ENCODE measurements at places on chromosomes 2 and 18.

DNA sequence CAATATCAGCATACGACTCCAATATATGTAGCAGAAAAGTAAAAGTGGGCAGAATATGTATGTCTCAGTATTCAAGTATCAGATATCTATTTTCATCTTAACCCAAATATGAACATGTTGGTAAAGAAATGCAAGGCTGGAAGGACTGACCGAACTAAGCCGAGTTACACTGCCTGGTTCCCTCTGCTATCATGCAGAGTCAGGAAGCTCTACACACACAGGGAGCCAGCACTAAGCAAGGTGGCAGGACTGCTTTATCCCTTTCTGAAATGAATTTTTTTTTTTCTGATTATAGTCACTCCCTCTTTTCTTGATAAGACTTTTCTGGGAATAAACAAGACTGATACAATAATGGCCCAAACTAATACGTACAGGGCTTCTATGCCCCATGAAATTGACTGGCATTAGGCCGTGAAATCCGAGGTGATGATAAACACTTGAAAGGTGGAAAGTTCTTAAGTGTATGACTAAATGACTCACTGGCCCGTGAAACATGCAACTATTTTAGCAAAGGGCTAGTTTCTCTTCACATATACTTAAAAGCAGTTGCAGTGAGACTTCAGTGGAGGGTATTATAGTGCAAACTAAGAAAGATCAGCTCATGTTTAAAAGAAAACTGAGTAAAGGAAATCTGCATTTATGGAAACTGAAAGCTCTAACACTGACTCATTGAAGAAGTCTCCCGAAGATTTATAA, 14.9 kb downstream of the DPP4 start:
- no peak for DNase-seq

GRCh38 chr2:101985101-101985792, 6.5 kb upstream of the IL1R2 start:
- no peak for DNase-seq

- DNase-seq, result no peak
Measured at GRCh38 chr2:68739595-68740399, 5.2 kb downstream of the ARHGAP25 start.

GRCh38 chr2:14231391-14231898, 401.1 kb upstream of the LRATD1 start:
- DNase-seq, result no peak

GRCh38 chr2:202778217-202778616, 93.3 kb downstream of the ICA1L start:
- no peak for DNase-seq

- no peak for DNase-seq
Measured at GRCh38 chr18:9066358-9066757, 36.1 kb upstream of the NDUFV2 start.

GRCh38 chr18:34870555-34871310, 160.6 kb downstream of the DTNA start:
- DNase-seq, result no peak

- DNase-seq, result no peak
Measured at GRCh38 chr2:200795028-200795440, 16.7 kb upstream of the BZW1 start.

GRCh38 chr2:152782171-152782570, 63.8 kb downstream of the ARL6IP6 start:
- no peak for DNase-seq

DNA sequence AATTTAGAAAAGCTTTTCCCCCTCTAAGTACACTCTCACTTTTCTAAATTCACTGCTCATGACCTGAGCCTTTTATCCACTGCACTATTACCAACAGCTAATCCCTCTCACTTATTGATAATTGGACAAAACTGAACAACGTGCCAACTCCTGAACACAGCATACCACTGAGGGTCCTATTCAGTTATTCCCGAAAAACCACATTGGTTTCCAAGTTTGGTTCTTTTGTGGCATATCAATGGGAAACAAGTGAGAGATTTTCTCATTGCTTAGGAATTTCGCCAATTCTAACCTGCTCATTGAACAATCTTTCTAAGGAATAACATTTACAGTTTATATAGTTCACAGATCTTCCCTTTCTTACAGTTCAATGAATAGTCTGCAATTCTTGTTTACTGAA, 977.4 kb downstream of the TMEM182 start:
- no peak for DNase-seq

- DNase-seq, result no peak
Measured at GRCh38 chr2:17517481-17518211, 594 bp downstream of the RAD51AP2 start.

GRCh38 chr18:44986933-44987332, 306.2 kb downstream of the SETBP1 start:
- no peak for DNase-seq

GRCh38 chr2:214019229-214019972, 391.5 kb upstream of the VWC2L start:
- no peak for DNase-seq

GRCh38 chr2:8729939-8730338, 48.1 kb downstream of the ID2 start:
- DNase-seq, result no peak

DNA sequence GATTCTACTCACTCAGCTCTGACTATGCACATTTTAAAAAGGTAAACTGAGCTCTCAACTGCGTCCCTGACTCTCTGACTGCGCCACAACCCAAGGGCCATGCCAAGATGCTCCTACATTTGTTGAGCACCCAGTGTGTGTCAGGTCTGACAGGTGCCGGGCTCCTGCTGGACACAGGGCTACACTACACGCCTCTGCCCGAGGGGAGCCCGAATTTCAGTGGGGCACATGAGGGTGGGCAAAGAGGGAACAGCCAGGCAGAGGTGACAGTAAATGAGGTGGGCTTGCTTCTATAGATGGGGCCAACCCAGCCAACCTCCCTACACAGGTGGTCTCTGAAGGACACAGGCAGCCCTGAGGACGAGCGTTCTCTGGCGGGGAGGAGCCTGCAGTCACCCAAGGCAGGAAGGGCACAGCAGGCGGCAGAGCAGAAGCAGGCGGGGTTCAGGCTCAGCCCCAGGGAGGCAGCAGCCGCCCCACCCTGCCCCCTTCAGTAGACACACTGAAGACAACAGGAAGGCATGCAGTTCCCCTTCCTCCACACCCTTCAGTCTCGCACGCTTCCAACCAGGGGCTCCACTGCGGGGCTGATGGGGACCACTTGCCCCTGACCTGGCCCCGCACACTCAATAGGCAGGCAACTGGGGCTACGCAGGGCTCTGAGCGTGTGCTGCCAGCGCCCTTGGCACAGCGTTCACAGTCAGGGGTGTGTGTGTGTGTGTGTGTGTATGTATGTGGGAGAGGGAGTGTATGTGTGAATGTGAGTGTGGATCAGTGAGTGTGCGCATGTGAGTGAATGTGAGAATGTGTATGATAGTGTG, 98.4 kb downstream of the UXS1 start:
- DNase-seq, result peak; percentile 88

- DNase-seq, result no peak
Measured at GRCh38 chr2:190786404-190787166, 94.0 kb upstream of the GLS start.

DNA sequence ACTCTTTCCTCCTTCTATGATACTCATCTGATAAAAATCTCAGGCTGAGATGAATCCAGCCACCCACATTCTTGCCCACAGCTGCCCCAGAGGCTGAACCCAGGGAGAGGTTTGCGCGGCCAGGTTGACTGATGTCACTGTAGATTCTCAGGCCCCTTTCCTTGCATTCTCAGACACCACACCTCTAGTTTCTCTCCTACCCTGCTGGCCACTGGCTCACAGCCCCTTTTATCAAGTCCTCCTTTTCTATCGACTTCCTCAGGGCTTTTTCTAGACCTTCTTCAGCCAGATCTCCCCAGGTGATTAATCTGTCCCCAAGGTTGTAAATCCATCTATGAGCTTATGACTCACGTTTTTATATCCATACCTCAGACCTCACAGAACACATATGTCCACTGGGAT, 99.8 kb downstream of the TACR1 start:
- no peak for DNase-seq

DNA sequence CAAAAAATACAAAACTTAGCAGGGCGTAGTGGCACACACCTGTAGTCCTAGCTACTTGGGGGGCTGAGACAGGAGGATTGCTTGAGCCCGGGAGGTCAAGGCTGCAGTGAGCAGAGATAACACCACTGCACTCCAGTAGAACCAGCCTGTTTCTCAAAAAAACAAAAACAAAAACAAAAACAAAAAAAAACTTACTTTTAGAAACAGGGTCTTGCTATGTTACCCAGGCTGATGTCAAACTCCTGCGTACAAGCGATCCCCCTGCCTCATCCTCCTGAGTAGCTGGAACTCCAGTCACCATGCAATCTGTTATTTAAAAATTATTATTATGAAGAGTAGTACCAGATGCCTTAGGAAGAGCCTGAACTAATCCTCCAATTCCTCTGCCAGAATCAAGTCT, 35.0 kb upstream of the GLI2 start:
- DNase-seq, result no peak

DNA sequence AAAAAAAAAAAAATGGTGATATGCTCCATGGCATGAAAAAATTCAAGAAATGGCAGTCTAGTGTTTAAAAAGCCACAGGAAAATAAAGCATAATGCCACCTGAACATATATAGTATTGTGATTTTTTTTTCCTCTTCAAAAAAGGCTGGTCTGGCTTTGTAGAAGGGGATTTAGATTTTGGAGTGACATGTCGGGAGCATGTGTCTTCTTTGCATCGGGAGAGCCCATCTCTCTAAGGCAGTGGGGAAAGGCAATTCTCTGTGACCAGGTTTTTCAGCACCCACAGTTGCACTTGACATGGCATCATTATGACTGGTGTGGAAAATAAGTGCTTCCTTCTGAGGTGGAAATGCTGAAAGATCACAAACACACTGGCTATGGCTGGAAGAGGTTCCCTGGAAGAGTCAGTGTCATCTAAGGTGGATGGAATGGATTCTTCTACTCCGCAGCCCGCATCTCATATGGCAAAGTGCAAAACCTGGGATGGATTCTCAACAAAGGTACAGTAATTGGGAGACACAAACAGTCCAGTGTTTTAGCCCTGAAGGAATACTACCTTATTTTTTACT, 172.5 kb downstream of the AGAP1 start:
- no peak for DNase-seq

GRCh38 chr18:12520442-12520992, 112.8 kb downstream of the PRELID3A start:
- DNase-seq, result no peak

GRCh38 chr18:58527952-58528287, 101.0 kb downstream of the ALPK2 start:
- no peak for DNase-seq

- DNase-seq, result no peak
Measured at GRCh38 chr2:3650140-3650920, 7.7 kb upstream of the ALLC start.

DNA sequence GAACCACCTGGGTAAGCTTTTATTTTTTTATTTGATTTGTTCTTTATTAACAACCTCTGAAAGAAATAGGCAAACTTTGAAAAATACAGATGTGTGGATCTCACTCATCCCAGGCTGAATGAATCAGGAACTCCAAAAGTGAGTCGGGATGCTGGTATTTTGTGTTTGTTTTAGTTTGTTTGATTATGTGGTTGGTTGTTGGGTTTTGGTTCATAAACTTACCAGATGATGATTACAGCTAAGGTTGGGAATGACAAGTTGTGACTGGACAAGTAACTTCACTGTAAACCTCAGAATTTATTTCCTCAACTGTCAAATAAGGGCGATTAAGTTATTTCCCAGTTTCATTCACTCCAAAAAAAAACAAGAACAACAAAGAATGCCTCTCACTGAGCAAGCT, 80.5 kb upstream of the KIF5C start:
- DNase-seq, result no peak

- DNase-seq, result no peak
Measured at GRCh38 chr2:124566518-124566970, 541.5 kb downstream of the CNTNAP5 start.

DNA sequence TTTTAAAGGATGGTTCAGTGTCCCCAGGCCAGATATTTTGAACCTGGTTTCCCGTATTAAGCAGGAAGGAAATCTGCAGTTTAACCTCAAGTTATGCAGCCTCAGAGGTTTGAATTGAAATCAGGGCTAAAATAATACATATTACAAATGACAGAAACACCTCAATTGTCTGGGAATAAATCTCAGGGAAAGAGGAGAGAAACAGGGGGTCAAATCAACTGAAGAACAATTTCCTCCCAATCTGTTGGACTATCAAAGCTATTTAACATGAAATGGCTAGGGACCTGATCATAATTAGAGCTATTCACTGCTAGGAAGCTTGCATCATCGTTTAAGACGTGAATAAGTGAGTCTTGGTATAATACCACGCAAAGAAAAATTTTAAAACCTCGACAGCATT, 150.0 kb upstream of the ARHGAP28 start:
- no peak for DNase-seq

GRCh38 chr2:100140582-100140981, 1.8 kb downstream of the AFF3 start:
- peak; percentile 10 for DNase-seq

DNA sequence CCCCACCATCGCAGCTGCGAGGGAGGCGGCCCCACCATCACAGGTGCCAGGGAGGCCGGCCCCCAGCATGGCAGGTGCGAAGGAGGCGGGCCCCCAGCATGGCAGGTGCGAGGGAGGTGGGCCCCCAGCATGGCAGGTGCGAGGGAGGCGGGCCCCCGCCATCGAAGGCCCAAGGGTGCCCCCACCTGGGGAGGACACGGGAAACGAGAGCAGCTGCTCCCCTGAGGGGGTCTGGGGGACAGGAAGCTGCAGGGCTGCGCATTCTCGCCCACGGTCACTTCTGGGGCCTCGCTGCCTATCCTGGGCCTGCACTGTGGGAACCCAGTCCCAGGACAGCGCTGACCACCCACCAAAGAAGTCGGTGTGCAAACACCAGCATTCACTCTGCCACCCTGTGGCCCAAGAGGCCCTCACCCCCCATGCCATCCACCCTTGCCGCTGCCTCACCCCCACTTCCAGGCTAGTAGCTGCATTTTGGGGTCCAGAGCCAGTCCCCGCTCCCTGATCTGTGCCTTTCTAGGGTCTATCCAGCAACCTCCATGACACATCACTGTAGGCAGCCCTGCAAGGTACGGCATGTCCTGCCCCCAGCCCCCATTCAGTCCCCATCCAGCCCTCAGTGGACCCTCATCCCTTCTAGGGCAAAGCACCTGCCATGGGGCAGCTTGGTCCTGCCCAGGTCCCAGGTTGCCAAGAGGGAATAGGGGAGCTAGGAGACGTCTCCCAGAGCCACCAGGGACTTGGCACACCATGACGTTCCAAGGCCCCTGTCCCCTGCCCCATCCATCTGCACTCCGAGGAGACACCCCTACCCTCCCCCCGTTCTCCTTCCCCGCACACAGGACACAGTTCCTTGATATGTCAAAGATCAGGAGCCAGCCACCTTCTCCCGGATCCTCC, 24.0 kb upstream of the GPC1 start:
- no peak for DNase-seq

- DNase-seq, result no peak
Measured at GRCh38 chr2:50284188-50284587, 747.7 kb downstream of the NRXN1 start.

DNA sequence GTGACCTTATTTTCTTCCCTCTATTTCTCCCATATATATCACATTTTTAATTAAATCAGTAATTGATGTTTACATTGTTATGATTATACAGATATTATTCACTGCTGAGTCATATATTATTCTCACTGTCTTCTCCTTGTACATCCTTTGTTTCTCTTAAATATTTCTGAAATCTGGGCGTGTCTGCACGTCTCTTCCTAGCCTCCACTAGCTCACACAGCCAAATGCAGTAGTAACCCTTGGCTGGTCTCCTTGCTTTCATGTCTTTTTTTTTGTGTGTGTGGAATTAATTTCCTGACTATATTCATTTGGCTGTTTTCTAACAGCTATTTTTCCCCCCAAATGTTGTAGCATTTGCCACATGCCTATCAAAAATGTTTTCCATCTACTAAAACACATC, 15.8 kb downstream of the CCNYL1 start:
- DNase-seq, result no peak

GRCh38 chr18:2961821-2962220, 51.1 kb downstream of the LPIN2 start:
- DNase-seq, result peak; percentile 21
